ENCODE measurements at places on chromosomes 6 and 20.

- DNase-seq, result no peak
These were observed 1.6 kb upstream of the ZSCAN12 start for GRCh38 chr6:28401172-28401571.

DNA sequence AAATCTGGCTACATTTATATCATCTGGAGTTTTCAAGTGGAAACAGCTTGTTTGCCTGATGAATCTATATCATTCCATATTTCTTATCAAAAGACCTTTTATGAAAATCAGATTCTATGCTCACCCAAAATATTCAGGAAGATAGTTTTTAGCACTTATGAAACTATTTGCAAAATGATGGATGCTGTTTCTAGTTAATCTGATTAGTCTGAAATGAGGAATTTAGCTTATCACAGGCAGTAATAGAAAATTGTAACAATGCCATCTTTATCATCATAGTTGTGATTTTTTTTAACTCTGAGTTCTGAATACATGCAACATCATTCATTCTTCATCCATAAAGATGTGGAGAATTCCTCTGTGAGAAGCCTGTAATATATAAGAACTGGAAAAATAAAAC lies 229.7 kb downstream of the PLCB1 start:
- DNase-seq, result no peak

DNA sequence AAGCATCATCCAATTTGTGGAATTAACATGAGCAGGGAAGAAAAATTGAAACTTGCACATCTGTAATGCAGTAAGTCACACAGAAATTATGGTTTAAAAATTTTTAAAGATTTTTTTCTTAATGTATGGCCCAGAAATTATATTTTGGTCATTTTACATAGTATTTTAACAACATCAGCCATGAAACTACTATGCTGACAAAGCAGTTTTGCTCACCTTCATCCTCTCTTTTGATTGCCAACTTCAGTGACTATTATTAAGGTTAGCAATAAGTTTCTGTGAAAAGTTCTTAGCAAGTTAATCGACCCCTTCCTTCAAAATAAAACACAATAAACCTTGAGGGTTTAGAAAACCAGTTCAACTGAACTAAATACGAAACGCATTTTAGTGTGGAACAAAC lies 1347.0 kb downstream of the EPHA7 start:
- no peak for DNase-seq

GRCh38 chr6:154984146-154984545 lies 11.0 kb upstream of the TIAM2 start:
- no peak for DNase-seq
